Fibroblast of skin of back (primary cell): ENCODE measurements at places on chromosomes 12 and 14.
A peak's percentile ranks its signal among the peaks of the same experiment; 100 is the strongest.

DNA sequence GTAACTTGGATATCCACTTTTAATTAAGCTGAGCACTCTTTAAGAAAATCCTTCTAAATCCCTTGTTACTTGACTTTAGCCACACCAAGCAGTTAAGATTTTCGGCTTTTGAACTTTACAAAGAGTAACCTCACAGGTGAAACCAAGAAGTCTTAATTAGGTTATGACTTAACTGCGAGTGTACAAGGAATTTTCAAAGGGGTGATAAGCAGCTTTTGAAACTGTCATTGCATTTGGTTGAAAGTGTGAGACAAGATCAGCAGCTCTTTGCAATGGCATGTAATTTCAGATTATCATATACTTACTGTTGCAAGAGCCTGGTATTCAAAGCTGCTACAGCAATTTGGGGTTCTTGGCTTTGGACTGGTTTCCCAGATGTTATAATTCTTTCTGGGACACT, 137.5 kb downstream of the TMEM117 start:
- DNase-seq, result no peak

DNA sequence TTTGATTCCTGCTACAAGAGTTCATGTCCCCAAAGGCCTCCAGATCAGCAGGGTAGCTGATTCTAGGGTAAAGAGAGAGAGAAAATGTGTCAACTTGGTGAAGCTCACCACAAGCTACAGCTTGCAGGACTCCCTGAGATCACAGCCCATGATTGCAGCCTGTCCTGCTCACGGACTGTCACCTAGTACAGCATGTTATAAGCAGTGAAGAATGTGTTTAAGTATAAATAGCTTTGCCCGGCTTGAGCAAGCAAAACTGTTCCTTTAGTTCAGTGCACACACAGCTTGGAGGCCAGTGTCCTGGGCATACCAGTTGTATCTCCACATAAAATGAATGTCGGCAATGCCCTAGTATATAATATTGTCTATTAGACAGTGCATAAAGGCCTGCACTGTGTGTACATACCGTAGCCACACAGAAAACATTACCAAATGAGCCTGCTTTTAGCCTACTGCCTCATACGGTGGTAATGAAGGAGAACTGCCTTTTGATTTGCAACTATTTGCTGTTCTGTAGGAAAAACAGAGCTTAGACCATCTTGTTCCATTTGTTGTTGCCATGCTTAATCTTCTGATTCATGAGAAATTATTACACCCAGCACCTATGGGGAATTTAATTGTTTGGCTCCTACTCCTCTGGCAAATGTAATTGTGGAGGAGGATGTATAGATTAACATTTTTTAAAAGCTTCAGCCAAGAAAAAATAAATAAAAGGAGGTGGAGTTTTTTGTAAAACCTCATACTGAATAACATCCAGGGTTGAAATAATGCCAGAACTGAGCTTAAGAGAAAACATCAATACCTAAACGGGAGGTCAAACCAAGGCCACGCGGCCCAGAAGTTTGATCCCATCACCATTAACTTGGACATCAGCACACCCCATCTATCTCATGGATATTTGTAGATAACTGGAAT, 108.1 kb upstream of the G2E3 start:
- DNase-seq, result no peak

DNA sequence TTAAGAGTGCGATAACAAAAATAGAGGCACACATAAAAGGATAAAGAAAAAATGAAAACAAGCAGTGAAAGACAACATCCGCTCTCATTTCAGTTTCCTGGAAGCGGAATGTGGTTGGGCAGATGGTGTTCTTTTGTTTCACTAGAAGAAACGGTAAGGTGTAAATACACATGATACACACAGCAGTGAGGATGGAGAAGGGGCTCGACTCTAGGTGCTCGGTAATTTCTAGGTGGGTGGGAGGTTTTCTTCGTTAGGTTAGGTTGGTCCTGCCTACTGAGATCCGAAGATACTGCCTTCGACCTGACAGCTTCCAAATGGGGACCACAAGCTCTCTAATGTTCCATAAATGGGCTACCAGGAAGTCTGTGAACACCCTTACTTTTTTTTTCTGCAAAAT, 1082.5 kb downstream of the BCL11B start:
- DNase-seq, result no peak

DNA sequence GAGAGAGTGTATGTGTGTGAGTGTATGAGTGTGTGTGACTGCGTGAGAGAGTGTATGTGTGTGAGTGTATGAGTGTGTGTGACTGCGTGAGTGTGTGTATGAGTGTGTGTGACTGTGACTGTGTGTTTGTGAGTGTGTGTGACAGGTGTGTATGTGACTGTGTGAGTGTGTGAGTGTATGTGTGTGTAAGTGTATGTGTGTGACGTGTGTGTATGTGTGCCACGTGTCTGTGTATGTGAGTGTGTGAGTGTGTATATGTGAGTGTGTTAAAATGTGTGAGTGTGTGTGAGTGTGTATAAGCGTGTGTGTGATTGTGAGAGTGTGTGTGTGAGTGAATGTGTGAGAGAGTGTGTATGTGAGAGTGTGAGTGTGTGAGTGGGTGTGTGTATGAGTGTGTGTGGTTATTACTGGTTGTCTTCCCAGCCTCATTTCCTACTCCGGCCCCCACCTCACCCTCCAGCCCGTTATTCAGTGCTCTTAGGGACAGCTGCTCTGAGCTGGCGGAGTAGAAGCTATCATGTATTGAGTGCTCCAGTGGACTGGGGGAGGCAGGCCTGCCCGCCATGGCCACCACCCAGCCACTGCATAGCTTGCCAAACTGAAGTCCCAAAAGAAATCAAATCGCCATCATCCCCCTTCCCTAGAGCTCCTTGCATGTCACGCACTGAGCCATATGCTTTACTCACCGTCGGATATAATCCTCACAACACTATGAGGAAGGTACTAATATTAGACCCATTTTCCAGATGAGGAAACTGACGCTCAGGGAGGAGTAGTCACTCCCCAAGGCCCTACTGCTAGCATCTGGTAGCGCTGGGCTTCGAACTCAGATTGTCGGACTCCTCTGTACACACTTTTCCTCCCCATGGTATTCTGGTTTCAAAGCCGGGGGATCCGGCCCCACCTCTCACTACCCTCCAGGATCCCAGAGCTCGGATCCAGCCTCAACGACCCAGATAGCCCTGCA, 10.3 kb upstream of the MYL2 start:
- no peak for DNase-seq

DNA sequence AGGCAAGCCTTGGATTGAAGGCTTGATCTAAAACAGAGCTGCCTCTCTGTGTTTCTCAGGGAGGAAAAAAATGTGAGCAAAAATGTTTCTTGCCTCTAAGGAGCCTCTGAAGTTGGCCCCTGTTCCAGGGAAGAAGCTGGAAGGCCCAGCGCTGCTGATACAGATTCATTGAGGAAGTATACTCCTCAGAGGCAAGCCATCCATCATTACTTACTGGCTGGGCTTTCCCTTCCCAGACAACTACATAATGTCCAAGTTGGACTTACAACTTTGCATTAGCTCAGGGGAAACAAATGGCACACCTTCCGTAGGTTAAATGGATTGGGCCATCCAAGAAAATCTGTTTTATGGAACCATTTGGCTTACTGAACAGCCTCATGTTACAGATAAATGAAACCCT, 263.7 kb upstream of the SEL1L start:
- no peak for DNase-seq

GRCh38 chr14:59754256-59754655, 116.3 kb downstream of the RTN1 start:
- peak; percentile 31 for DNase-seq

DNA sequence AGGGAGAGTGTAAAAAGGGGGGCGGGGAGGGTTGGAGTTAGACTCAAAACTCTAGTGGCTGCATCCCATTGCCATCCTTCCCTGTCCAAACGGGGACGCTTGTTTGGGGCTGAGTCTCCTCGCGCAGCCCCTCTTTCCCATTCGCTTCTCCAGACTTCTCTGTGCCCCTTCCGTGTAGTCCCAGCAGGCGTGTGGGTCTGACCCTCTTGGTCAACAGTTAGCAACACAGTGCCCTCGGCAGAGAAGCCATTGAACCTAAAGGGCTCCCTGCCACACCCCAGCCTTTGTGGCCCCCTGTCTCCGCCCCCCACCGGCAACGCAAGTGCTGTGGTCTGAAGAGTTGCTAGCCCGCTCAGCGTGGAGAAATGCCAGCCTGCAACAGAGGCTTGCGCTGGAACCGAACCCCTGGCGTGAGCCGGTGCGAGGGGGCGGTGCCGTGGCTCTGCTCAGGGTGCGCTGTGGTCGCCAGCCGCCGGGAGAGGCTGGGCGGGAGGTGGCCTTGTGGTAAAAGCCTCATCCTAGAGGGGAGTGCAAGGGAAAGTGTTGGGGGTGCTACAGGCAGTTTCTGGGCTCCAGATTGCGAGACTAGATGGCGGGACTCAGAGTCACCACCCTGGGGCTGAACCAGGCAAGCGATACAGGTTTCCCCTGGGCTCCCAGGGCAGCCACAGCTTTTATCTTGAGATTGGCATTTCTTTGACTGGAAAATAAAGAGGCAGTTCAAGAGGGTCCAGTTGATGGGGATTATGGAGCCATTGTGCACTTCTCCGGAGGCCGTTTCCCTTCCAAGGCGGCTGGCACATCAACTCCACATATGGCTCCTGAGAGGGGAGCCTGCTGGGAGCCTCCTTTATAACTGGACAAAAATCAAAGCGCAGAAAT, 2.1 kb downstream of the PLXNC1 start:
- DNase-seq, result no peak

- DNase-seq, result no peak
Observed at GRCh38 chr12:3292677-3293412, 198.2 kb upstream of the PRMT8 start.

DNA sequence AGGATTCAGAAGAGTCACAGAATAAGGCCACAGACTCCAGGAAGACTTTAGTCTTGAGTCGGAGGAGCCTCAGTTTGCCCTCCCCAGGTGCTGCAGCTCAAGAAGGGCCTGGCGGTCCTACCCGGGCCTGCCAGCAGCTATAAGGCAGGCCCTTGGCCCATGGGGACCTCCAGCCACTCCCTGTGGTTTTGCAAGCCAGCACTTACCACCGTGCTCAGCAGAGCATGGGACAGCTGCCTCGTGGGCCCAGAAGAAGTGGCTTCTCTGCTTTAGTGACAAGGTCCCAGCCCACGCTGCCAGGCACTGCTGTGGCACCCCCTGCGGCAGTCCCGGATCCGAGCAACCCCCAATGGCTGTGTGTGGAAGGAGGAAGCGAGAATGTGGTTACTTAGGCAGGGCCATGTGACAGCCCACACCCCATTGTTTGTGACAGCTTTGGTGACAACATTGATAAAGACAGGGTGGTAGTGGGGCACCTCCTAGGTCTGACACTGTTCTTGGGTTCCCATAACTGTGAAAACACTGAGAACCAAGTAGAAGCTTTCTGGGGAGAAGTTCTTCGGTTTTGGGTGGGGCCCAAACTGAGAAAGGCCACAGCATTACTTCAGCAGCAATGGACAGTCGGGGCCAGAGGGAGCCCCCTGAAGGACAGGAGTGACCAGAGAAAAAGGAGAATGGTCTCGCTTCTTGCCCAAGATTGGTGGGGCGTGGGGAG, at the start of gene SELPLG:
Gene SELPLG (minus strand): TSS at position 361 of the 715 bp plus-strand sequence. CDS start 9,587 bp downstream, outside the sequence.
- DNase-seq, result no peak

DNA sequence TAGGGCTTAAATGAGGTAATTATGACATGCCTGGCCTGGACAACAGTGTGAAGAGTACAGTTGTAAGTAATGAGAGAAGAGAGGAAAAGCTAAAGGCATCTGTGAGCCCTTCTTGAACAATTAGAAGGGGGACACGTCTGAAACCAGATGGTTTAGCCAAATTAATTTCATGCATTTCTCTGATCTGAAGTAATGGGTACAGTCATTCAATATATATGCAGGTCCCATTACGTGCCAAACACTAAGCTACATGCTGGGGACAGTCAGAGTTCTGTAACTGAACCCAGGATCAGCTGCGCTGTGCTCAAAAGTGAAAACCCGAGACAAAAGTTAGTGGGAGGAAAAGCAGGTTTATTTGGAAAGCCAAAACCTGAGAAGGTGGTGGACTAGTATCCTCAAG, 207.2 kb upstream of the TMTC1 start:
- DNase-seq, result peak; percentile 7

DNA sequence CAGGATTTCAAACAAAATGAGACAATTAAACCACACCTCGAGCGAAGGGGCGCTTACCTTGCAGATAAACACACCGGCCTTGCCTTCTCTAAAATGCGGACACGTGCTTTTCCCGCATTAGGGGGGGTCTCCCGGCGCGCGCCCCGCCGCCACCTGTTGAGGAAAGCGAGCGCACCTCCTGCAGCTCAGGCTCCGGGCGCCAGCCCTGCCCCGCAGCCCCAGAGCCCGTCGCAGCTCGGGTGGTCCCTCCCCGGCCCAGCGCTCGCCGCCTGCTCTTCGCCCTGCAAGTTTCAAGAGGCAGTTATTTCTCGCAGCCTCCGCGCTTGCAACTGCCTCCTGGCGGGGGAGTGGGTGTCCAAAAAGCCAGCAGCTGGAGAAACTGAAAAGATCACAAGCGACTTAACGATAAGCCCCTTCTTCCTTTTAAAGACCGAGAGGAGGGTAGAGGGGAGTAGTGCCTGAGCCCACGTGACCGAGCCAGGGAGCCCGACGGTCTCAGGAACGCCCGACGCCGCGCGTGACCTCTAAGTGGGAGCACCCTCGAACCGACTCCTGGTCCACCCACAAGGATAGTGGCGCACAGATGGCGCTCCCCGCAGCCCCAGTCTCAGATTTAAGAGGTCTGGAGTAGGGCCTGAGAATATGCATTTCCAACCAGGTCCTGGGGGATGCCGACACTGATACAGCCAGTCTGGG, at the start of gene ESR2:
Gene ESR2 (minus strand): TSS at position 396 of the 696 bp plus-strand sequence. CDS start 11,386 bp downstream, outside the sequence.
- DNase-seq, result peak; percentile 30
